ENCODE measurements at places on chromosomes 13 and 19. TPM values are rescaled to one million over a fixed set of nuclear protein-coding genes. Genes with fewer than 3 reads are reported as not detected.

DNA sequence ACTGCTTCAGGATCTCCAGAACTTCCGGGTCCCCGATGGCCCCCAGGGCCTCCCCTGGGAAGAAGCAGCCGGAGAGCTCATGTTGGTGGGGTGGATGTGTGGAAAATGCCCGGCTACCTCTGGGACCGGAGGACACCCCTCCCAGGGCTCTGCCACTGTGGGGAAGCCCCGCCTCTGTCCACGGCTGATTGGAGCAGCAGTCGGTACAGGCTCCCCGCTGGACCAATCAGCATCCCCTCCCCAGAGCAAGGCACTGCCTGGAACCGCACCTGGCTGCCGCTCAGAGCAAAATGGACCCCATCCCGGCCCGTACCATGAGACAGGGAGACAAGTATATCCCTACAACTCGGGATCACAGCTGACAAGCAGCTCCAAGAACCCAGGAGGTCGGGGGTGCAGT, 6.4 kb downstream of the DOHH start:
- peak; percentile 45 for DNase-seq

DNA sequence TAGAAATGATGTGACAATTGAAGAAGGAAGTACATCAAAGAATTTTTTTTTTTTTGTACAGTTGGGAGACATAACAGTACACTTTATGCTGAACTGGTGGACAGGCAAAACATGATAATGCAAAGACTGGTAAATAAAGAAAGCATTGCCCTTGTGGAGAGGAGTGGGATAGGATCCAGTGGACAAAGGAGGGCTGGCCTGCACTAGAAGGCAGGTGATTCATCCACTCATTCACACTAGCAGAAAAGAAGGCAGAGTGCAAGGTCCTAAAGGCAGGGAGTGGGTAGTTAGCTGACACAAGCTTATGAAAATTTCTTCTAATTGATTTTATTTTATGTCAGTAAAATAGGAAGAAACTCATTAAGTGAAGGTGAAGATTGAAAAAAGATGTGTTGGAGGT, 17.6 kb upstream of the NALCN start:
- no peak for DNase-seq

GRCh38 chr19:30070198-30070967, 128.3 kb downstream of the URI1 start:
- no peak for DNase-seq

DNA sequence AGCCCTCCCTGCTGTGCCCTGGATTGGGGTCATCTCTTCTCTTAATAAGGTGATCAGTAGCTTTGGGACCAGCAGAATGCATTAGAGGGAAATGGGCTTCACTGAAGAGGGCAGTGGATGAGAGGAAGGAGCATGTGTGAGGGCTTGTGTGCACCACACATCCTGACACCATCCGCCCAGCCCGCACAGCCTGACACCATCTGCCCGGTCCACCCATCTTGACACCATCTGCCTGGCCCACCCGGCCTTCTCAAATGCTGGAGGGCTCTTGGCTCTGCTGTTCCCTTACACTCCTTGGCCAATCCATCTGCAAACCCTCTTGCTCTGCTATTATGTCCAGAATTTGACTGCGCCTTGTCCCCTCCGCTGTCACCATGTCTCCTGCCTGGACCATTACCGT, 41.8 kb downstream of the BICRA start:
- DNase-seq = no peak

DNA sequence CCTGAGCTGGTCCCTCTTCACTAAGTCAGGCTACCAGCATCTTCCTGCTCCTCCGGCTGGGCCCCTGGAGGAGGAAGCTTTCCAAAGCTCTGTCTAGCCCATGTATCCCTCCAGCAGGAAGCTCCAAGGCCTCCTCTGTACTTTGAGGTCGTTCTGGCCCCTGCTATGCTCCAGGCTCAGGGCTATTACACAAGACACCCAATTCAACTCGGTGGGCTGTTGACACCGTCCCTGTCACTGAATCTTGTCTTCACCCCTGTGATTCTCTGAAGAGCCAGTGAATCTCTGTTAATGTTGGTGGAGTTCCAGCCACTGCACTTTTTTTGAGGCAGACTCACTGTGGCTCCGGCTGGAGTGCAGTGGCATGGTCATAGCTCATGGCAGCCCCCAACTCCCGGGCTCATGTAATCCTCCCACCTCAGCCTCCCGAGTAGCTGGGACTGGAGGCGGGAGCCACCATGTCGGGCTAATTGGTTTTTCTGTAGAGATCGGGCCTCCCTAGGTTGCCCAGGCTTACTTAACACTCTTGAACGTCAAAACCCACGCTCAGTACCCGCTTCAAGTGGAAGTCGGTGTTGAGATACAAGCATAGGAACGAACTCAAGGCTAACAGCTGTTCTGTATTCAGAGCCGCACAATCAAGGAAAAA, 512 bp upstream of the REX1BD start:
- DNase-seq = no peak

- DNase-seq = no peak
These were observed 4.6 kb upstream of the PNMA8A start for GRCh38 chr19:46475986-46476385.

DNA sequence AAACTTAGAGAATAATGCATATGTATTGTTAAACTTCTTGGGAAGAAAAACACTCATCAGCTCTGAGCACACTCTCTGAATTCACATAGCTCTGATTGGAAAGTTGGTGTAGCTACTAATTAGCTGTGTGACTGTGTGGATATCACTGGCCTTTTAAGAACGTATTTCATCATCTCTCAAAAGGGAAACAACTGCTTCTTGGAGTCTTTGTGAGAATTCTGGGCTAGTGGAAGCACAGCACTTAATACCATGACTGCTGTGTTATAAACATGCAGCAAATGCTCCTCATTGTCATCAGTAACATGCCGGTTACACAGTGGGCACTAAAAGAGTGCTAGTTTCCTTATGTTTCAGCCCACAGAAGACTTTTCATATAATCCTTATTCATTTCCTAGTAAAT, 220.9 kb upstream of the CSNK1A1L start:
- DNase-seq = no peak

- no peak for DNase-seq
These were observed 1.7 kb downstream of the MADCAM1 start for GRCh38 chr19:497869-498510.

GRCh38 chr19:12783849-12784393, 7.4 kb upstream of the JUNB start:
- no peak for DNase-seq

DNA sequence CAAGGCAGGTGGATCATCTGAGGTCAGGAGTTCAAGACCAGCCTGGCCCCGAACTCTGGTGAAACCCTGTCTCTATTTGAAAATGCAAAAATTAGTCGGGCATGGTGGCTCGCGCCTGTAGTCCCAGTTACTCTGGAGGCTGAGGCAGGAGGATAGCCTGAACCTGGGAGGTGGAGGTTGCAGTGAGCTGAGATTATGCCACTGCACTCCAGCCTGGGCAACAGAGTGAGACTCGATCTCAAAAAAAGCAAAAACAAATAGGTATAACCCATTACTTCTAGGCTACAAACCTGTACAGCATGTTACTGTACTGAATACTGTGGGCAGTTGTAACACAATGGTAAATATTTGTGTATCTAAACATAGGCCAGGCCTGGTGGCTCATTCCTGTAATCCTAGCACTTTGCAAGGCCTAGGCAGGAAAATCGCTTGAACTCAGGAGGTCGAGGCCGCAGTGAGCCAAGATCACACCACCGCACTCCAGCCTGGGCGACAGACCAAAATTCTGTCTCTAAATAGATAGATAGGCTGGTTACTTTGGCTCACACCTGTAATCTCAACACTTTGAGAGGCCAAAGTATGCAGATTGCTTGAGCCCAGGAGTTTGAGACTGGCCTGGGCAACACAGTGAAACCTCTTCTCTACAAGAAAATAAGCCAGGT, 63.5 kb downstream of the MYO9B start:
- no peak for DNase-seq

GRCh38 chr13:48849515-48849914, 126.2 kb upstream of the FNDC3A start:
- no peak for DNase-seq

DNA sequence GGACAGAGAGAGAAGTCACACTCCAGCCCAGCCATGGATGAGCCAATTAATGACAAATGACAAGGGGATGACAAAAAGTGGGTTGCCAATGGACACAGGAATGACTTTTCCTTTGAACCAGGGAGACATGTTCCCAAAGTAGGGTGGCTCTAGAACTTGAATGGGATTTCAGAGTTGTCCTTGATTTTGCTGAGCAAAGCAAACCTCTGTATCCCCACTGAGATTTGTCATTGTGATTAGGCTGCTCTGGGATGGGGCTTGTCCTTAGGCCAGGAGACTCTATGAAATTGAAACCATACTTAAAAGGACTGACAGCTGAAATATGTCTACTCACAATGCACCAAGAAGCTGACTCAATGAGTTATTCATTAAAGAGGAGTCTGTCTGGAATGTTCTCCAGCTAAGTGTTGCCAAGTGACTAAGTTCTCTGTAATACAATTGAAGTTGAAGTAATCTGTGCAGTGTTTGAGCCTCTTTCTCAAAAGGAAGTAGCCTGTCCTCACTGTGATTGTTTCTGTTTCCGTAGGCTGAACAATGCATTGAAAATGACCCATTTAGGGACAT, 69.0 kb upstream of the PCDH9 start:
- DNase-seq = no peak

DNA sequence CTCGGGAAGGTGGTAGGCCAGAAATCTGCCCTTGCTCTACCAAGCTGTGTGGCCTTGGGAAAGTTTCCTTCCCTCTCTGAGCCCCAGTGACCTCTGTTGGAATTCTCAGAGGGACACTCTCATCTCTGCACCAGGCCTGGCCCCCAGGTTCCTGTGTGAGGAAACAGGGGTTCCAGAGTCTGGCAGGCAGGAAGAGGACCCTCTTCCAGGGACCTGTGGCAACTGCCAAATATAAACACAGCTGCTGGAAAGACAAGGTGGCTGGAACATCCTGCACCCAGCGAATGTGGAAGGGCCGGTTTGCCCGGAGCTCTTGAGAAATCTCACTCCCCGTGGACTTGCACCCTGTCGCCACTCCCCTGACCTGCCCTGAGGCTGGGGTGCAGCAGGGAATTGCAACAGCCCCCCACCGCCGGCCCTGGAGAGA, 52.8 kb downstream of the GADD45B start:
- no peak for DNase-seq

DNA sequence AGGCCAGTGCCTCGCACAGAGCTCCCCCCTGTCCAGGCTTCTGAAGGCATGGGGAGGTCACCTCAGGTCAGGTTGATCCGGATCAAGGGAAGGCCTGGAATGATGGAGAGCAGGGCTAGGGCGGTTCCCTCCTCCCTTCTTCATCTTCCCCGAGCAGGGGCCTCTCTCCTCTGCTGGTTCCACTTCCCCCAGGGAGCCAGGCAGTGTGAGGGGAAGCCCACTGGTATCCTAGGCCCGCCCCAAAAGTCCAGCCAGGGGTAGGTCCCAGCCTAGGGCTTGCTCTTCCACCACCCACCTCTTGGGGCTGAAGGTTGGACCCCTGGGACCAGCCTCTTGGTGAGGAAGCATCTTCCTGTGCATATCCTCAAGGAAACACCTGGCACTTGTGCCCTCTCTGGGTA, 16.4 kb upstream of the PRR19 start:
- DNase-seq = no peak

- no peak for DNase-seq
These were observed 112.1 kb downstream of the DLEU7 start for GRCh38 chr13:50731400-50731799.

Gene ZNF135
- total RNA-seq = 2.5 TPM

Gene VWA8
- 22.6 TPM for total RNA-seq

Gene TMEM150B
- total RNA-seq = not detected

Gene IL4I1
- total RNA-seq = 2.3 TPM

Gene PDX1
- total RNA-seq = not detected

Gene TUBB4A
- total RNA-seq = 7.3 TPM

Gene DMPK
- 8.6 TPM for total RNA-seq

Gene NLRP7
- total RNA-seq = not detected

Gene DNASE2
- total RNA-seq = 21.5 TPM

Gene APLP1
- total RNA-seq = 0.88 TPM

Gene METTL21C
- total RNA-seq = not detected
